ENCODE measurements at places on chromosomes 5 and 9.
A peak's percentile ranks its signal among the peaks of the same experiment; 100 is the strongest.

- no peak for ATAC-seq
These were observed 583.4 kb upstream of the ITGA1 start for GRCh38 chr5:52204310-52204709.

GRCh38 chr5:68540798-68541590 is 325.4 kb downstream of the PIK3R1 start:
- ATAC-seq: no peak

GRCh38 chr5:89053547-89053946 is 170.6 kb upstream of the MEF2C start:
- ATAC-seq: no peak

DNA sequence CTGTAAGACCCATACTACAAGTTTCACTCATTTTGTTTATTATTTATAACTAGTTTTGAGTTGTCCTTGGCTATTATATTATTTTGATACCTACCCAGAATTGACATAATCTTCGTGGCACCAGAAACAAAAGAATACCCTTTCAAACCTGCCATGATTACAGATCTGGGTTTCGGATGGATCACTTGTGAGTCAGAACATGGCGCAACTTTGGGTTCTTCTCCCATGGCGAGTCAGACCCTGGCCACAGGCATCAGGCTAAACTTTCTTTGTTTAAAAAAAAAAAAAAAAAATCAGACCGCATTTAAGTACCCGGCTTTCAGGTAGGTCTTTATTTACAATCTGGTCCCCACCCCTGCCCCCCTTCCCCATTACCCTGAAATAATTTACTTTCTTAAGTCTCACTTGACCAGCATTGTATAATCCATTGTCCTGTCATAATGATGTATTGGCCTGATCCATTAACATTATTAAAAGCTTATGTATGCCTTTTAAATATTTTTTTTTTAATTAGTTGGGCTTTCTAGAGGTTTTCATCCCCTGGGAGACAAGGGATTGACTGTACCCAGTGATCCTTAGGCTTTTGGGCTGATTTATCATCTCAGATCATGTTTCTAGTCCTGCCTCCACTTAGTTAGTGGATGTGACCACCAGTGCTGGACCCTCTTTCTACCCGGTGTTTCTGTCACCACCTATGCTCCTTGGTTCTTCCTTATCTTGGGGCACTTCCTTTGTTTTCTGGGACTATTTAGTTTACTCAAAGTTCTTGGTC is 43.9 kb downstream of the F2RL2 start:
- ATAC-seq: no peak

DNA sequence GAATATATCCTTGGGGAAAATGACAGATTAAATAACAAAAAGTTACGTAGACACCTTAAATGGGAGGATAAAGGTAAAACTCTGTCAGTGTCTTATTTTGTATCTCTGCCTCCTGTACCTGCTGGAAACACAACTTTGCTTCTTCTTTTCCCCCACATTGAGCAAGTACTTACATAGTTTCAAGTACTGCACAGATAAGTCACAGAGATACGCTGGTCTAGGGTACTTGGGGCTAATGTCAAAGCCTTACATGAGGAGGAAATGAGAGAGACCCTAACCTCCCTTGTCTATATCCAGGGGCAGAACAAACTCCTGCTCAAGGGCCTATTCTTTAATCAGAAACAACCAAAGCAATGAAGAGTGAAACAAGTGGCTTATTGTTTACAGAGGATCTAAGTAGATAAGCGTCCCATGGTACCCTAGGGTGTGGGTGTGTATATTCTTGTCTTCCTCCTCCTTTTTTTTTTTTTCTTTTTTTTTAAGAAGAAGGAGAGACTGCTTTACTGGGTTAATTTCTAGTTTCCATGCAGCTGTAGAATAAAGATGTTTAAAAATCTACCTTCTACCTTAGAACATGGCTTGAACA is 43.1 kb downstream of the ELL2 start:
- no peak for ATAC-seq

GRCh38 chr5:114367029-114367428 is 5.2 kb downstream of the KCNN2 start:
- ATAC-seq: no peak

GRCh38 chr5:146440353-146440752 is 6.8 kb upstream of the TCERG1 start:
- no peak for ATAC-seq

GRCh38 chr5:145697251-145697990 is 137.7 kb downstream of the PRELID2 start:
- peak; percentile 78 for ATAC-seq

GRCh38 chr9:69371001-69371400 is 46.0 kb downstream of the ENTREP1 start:
- no peak for ATAC-seq

- no peak for ATAC-seq
These were observed 250.8 kb downstream of the ENC1 start for GRCh38 chr5:74389531-74390305.

DNA sequence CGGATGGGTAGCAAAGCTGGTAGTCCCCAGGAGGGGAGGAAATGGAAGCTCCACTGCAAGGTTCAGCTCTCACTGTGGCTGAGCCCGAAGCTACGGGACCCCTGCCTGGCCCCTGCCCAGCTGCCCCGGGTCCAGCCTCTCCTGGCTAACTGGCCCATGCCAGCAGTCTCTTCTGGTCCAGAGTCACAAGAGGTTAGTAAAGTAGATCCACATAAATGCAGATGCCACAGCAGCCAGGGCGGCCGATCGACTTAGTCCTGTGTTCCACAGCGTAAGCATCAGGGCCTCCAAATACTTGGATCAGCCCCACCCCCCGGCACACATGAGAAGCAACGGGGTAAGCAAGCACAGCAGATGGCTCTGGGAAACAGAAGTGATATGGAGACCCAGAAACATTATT is 42.1 kb downstream of the MRPL36 start:
- ATAC-seq: no peak

DNA sequence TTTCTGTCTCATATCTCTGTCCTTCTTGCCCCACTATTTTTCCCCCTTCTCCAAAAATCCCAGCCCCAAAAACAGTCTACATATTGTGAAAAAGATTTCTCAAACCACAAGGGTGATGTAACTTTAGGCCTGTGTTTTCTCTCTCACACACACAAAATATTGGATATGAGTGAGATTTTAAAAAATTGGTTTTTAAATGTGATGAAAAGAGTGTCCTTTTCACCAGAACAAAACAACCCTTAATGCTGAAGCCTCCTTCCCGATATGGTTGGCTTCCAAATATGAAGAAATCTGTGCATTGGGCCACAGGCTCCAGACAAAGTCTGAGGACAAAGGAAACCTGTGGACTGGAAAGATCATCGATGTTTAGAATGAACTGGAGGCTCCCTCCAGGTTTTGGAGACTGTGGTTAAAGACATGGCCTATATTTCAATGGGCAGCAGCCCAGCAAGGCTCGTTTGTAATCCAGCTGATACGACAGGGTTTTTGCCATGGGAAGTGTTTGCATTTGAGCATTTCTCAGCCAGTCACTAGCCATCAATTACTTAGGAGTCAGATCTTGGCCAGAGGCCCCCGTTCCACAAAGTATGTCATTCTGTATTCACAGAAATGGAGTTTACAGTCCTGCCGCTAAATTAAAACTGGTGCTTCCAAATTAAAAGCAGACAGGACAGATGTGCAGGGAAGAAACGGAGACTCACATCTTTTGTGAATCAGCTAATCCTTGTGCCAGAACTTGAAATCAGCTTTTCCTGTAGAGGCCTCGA is 546.3 kb downstream of the EBF1 start:
- ATAC-seq: no peak

GRCh38 chr9:2621722-2622460 is at the start of gene VLDLR:
Gene VLDLR, plus strand, starts transcription at chr9:2621787. Its CDS starts 403 bp downstream, at chr9:2622190.
- peak; percentile 71 for ATAC-seq

DNA sequence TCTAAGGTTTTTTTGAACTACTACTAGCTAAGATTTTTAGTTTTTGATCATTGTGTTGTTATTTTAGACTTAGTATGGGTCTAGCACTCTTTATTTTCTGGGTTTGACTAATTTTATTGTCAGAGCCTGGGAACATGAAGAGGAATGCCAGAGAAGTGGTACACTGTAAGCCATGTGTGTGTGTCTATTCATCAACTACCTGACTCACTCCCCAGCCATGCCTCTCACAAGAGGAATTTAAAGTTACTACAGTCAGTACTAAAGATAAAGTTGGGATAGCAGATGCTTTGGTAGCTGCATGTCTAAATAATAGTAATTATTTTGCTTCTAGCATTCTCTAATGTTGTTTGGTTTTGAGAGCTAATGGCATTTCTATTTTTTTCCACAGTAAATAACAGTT is 264.8 kb downstream of the CSNK1G3 start:
- ATAC-seq: peak; percentile 95

- no peak for ATAC-seq
These were observed 203.4 kb upstream of the SEMA6A start for GRCh38 chr5:116778032-116778431.

DNA sequence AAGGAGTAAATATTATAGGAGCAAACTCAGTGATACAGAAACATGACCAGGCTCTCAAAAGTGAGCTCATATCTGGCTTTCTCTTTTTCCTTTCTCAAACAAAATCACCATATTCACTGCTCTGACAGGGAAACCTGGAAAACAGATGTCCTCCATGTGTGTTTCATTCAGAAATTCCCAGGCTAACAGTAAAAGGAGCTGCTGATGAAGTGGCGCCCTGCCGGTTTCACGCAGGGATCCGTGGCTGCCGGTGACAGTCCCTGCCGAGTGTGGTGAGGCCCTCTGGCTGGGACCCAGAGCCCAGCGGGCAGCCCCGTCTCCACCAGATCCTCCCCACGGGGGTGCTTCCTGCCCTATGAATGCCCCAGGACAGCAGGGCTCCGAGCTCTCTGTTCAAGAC is 208.1 kb downstream of the GNA14 start:
- ATAC-seq: peak; percentile 84

- ATAC-seq: no peak
These were observed 52.3 kb downstream of the SECISBP2 start for GRCh38 chr9:89370593-89370992.

- no peak for ATAC-seq
These were observed 147.1 kb upstream of the MAP1B start for GRCh38 chr5:71960195-71960594.

- no peak for ATAC-seq
These were observed 1902.2 kb upstream of the C9orf72 start for GRCh38 chr9:29475471-29475870.

- no peak for ATAC-seq
These were observed 69.1 kb downstream of the OTP start for GRCh38 chr5:77569409-77569808.

DNA sequence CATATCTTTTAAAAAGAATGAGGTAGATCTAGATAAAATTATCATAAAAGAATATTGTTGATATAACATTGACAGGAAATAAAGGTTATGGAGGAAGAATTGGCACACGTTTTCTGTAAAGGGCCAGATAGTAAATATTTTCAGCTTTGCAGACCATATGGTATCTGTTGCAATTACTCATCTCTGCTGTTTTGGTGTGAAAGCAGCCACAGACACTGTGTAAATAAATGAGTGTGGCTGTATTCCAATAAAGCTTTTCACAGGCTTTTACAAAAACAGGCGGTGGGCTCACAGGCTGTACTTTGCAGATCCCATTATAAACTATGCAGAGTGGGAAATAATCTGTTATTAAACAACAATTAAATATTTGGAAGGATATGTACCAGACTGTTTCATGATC is 87.4 kb downstream of the SGCD start:
- ATAC-seq: no peak

DNA sequence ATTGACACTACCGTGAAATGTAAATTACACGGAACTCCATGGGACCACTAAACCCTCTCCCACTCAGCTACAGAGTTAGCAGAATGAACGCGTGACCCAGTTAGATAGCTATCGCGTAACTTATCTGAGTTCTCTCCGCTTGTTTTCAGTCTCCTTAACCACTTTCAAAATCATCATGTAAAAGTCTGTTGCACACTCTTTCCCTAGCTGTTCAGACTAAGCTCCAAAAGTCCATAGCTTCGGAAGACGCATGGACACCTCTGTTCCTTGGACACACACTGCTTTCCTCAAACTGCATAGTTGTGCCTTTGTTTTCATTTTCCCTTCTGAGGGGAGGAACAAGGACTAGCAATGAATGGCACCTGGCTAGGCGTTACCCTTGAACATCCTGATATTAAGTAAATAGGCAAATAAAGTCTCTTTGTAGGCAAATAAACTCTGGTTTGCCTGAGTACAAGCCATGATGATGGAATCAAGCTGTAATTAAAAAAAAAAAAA is 83.3 kb downstream of the DAPK1 start:
- no peak for ATAC-seq

DNA sequence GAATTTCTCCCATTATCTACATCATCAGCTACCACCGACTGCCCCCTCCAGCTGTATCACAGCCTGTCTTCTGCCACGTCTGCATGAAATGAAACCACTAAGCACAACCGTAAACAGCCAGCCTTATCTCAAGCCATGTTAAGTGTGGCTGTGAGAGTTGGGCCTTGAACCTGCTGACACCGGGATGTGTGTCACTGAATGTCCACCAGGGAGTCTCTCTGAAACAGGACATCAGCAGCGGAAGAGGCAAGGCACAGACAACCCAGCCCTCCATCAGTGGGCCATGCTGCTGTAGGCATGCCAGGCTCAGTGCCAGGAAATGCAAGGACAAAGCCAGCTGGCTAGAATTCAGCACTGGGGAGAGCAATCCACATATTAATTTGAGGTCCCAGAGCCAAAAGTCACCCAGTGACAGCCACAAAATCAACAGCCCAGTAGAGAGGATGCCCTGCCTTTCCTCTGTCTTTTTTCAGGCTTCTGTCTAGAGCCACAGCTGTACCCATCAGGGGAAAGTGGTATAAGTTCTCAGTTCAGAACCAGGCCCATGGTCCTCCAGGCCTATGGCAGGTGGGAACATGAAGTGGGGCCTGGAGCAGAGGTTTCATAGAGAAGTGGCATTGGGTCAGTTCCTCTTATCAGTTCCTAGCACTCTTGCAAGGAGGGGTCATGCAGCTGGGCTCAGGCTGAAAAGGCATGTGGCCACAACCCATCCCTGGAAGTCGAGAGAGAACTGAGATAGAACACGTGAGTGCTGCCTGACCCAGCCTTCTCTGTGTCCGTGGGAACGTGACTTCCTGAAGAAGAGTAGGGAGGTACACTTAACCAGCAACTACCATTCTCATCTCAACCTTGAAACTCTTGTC is 199.4 kb downstream of the ESM1 start:
- peak; percentile 21 for ATAC-seq

DNA sequence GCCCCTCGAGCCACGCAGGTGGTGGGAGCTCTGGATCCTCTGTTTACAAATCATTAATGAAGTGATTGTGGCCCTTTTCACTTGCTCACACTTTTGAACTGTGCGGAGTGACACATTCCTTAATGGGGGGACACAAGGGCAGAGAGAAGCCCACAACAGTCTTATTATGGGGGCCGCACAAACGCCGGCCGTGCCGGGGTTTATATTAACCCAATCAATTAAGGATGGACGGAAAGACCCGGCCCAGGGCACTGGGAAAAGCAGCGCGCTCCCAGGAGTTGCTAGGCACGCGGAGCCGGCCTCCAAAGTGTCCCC is 634.8 kb downstream of the IRX1 start:
- no peak for ATAC-seq
